ENCODE measurements at places on chromosomes 16 and 17.

DNA sequence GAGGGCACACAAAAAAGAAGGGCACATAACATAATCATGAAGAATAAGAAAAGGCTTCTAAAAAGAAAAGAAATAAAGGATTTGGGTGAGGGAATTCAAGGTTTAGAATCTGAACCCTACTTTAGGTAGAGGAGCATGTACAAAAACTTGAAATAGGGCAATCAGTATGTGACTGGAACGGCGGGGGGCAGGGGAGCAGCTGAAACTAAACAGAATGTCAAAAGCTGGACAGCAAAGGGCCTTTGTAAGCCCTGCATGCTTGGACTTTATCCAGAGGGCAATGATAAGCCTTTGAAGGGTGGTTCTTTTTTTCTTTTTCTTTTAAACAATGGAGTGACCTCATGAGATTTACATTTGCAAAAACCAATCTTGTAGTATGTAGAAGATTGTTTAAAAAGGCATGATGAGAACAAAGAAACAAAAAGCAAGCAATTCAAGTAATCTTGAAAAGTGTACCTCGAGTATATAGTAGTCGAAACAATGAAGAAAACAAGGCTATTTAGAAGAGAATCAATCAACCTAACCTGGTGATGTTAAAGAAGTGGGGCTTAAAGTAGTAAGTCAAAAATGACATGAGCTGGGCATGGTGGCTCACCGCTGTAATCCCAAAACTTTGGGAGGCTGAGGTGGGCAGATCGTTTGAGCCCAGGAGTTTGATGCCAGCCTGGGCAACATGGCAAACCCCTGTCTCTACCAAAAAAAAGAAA lies 46.7 kb upstream of the ANKFY1 start:
- DNase-seq, result peak; percentile 75

DNA sequence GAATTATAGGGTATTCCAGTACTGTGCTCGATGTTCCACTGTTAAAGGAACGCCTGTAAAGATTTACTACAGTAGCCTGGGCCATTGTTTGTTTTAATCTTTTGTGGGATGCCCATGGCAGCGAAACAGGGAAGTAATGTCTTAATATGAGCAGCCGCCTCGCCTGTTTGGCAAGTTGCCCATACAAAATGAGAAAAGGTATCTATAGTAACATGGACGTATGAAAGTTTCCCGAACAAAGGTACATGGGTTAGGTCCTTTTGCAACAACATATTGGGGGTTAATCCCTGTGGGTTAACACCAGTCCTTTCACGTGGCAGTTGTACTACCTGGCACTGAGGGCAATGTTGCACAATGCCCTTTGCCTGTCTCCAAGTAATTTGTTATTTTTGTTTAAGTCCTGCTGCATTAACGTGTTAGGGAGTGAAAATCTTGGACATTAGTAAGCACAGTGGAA lies 21.1 kb upstream of the TMC5 start:
- DNase-seq, result peak; percentile 92

- no peak for DNase-seq
Observed at GRCh38 chr16:23131436-23131835, 17.8 kb downstream of the USP31 start.

GRCh38 chr17:82177761-82178498 lies 34.7 kb downstream of the CCDC57 start:
- DNase-seq, result no peak

- no peak for DNase-seq
Observed at GRCh38 chr17:9308069-9308468, 267.6 kb downstream of the STX8 start.

DNA sequence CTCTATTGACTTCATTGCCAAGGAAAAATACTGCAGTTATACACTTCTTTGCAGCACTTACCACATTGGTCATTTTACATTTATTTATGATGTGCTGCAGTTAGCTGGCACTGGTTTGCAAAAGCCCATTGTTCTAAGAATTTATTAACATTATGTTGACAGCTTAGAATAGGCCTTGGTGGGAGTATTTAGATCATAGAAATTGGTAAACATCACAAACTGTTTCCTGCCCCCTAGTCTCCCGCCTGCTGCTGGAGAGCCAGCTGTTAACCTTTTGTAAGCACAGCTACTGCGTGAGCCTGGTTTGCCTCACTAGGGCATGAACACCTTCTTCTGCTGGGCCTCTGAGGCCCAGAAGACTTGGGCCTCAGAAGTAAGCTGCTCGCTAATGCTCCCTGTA lies 651.4 kb upstream of the GOT2 start:
- DNase-seq, result peak; percentile 10

- no peak for DNase-seq
Observed at GRCh38 chr17:8896087-8896486, 28.6 kb upstream of the PIK3R6 start.

DNA sequence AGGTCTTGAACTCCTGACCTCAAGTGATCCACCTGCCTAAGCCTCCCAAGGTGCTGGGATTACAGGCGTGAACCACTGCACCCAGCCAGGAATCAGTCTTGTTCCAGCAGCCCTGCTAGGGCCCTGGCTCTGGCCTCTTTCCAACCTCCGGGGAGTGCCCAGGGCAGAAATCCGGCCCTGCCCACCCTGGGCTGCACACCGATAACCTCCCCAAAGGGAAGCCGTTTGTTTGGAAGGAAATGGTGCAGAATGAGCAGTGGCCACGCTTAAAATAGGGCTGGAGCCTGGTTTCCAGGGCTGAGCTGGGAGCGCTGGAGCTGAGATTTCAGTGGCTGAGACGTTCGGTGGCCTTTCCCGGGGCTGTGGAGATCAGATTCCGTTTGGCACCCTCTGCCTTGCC lies 17.8 kb upstream of the EMP2 start:
- peak; percentile 70 for DNase-seq

DNA sequence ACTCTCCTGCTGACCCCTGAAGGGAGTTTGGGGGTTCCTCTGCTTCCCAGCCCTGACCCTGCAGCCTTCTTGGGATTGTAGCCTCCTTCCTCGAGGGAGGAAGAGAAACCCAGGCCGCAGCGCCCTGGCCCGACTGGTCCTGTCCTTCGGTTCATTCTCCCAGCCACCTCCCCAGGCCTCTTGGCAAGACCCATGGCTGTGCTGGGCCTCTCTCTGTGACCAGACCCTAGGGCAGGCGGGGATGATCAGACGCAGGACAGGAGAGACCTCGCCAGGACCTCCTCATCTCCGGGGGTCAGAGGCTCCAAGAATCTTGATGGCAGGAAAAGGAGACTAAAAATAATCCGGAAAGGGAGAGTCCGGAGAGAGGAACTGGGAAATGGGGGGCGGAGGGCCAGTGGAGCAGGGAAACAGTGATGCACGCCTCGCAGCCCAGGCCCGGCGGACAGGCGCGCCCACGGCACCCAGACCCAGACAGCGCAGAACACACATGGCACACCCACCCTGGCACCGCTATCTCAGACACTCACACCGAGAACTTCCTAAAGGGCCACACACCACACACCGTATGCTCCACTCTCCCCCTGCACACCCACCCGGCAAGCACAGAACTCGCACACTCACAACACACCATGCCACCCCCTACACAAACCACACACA lies 1.2 kb downstream of the ARHGEF15 start:
- DNase-seq, result no peak

DNA sequence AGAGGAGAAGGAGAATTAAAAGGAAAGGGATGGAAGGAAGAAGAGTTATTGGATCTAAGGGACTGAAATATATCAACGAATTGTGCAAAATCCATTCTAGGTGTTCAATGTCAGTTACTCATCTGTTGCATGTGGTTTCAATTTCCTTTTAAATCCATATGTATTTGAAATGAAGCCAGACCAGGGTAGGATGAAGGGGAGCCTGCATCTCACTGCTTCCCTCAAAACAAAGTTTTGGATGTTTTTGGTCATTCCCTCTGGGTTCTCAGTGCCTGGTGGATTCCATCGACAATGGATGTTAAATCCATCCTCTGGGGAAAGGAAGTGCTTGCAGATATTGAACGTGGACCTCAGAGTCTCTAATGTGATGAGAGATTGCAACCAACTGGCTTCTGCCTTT lies 103.5 kb upstream of the XYLT1 start:
- no peak for DNase-seq

DNA sequence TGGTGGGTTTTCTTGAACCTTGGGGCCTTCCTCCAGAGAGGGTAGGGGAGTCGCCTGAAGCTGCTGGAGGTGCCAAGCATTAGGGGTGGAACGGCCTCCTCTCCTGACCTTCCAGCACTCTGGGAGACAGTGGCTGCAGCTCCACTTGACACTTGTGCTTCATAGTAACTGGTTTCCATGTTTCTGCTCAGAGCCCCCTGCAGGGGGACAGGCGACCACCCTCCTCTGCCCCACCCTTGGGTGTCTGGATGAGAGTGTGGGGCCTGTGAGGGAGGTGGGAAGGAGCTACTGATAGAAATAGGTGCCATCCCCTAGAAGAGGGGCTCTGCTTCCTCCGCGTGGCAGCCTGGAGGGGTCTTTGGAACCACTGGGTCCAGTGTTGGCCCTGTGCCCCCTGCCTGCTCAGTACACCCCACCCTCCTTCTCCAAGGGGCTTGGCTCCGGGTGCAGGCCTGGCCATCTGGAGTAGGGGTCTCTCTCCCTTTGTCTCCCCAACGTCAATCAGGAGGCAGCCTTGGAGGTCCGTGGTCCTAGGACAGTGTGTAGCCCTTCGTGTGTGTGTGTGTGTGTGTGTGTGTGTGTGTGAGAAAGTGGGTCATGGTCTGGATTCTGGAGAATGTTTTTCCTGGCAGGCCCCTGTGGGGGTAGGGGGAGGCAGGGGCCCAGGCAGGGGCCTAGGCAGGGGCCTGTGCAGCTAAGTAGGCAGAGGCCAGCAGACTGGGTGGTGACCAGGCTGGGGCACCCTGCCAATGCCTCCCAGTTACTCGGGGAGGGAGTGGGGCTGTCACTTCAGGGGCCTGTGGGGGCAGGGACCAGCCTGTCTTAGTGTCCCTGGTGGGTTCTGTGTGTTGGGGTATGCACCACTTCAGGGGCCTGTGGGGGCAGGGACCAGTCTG lies 4.9 kb downstream of the LASP1 start:
- peak; percentile 71 for DNase-seq

DNA sequence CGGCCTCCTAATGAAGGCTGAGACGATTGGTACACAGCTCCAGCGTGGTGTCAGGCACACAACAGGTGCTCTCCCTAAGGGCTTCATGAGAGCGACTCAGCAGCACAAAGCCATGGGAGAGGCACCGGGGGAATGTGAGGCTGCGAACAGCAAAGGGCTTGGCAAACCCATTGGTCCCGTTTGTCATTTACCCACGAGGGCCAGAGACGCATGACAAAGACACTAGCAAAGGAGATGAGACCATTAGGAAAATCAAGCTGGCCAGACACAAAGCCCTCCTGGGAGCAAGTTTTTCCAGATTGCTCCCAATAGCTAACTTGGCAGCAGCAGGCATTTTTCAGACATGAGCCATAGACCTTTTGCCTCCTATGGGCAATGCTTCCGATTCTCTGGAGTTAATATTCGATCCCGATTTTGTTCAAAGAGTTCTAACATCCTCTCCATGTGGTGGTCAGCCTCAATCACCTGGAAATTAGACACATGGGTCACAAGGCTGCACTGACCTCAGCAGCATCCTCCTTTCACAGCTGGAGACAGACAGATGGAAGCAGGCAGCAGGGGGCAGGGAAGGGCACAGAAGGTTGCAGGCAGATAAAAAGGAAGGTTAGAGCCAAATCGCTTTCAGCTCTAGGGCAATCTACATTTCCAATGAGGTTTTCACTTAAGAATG lies 38.2 kb downstream of the TK2 start:
- DNase-seq, result peak; percentile 53

DNA sequence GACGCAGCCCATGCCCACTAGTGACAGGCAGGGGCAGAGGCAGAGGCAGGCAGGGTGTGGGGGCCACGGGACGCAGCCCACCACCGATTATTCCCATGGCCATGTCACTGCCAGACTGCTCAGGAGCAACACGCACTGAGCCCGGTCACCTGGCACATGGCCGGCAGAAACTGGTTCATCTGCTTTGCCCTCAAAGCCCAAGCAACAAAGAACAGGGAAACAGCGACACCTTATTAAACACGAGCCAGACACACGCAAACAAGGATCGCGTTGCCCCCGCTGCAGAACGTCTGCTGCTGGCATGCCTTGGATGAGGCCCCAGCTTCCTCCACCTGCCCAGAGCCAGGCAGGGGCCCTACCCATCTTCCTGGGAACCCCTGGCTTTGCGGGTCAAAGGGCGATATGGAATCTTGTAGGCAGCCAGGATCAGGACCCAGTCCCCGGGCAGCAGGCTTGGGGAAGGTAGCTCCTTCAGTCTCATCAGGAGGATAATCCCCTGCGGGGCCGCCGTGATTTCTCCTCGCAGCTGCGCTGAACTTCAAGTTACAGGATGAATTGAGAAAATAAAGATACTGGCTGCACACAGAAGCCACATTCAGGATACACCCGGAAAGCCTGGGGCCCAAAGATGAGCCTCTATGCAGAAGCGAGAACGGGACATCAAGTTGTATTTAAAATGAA lies 4.8 kb downstream of the TBC1D16 start:
- peak; percentile 92 for DNase-seq

- no peak for DNase-seq
Observed at GRCh38 chr16:85089525-85089924, 22.7 kb downstream of the CIBAR2 start.

DNA sequence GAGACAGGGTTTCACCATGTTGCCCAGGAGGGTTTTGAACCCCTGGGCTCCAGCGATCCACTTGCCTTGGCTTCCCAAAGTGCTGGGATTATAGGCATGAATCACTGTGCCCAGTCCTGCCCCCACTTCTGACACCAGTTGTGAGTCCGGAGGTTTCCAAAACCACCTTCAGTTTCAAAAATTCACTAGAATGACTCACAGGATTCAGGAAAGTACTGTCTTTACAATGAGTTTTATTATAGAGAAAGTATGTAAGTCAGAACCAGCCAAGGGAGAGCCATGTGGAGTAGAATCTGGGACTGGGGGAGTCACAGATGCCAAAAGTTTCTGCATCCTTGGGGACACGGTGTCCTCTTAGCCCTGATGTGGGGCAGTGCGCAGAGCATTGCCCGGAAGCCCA lies 55.1 kb downstream of the PLD6 start:
- no peak for DNase-seq

GRCh38 chr16:16110111-16110490 lies 113.2 kb downstream of the ABCC6 start:
- DNase-seq, result no peak

DNA sequence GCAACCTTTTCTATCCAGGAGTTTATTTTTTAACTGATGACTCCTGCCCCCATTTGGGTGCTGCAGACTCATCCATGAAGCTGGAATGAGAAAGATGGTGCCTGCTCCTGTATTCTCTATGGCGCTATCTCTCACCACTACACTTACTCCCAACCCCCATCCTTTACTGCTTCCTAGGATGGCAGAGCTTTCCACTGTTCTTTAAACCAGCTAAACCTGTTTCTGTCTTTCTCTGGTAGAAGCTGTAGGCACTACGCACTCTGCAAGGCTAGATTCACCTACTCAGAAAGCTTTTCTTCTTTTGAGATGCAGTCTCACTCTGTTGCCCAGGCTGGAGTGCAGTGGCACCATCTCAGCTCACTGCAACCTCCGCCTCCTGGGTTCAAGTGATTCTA lies 47.0 kb downstream of the ADAMTS18 start:
- DNase-seq, result no peak

DNA sequence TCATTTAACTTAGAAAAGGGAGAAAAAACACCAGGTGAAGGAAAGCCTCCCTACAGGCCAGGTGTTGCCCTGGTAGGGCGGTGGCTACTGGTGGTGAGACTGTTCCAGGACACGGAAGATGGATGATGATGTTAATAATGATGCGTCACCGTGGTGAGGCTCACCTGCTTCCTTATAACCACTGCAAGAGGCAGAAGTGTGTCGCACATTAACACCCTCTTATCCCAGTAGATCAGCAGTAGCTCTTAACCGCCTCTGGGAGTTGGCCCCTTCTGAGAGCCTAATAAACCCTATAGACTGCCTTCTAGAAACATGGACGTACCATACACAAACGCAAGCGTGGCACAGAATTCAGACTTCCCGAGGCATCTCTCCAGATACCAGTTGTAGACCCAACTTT lies 7.8 kb downstream of the BFAR start:
- peak; percentile 80 for DNase-seq

Data from stomach (tissue), 19 donors.